ENCODE measurements at places on chromosomes 1 and 21.

DNA sequence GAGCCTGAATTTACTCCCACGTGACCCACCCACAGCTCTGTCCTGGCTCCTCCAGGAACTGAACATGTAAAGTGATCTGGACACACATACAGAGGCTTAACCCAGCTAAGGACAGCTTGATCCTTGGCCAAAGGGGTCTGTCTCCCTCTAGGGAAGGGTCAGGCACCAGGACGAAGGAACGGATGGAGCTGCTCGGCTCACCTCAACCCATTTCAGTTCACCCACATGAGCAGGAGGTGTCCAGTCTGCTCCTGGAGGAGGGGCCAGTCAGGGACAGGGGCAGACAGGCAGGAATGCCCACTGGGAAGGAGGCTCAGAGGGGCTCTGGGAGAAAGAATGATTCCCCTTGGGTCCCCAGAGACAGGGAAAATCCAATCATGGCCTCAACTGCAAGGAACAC, 567.2 kb downstream of the PTPRU start:
- no peak for DNase-seq

DNA sequence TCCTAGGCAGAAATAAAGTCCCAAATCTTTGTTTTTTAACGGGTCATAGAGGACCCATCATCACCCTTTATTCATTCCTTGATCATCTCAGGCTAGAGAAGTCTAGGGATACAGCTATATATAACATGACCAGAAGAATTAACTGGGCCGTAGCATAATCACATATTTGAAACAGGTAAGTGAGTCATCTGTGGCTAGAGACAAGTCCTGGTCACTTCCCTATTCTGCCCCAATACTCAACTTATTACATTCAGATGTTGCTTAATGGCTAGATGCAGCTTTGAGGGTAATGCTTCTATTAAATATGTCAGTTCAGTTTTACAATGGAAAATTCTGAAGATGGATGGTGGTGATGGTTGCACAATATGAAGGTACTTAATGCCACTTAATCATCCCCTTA, 47.0 kb downstream of the EXO1 start:
- no peak for DNase-seq

GRCh38 chr21:42321231-42321630, 6.0 kb upstream of the TFF3 start:
- no peak for DNase-seq

DNA sequence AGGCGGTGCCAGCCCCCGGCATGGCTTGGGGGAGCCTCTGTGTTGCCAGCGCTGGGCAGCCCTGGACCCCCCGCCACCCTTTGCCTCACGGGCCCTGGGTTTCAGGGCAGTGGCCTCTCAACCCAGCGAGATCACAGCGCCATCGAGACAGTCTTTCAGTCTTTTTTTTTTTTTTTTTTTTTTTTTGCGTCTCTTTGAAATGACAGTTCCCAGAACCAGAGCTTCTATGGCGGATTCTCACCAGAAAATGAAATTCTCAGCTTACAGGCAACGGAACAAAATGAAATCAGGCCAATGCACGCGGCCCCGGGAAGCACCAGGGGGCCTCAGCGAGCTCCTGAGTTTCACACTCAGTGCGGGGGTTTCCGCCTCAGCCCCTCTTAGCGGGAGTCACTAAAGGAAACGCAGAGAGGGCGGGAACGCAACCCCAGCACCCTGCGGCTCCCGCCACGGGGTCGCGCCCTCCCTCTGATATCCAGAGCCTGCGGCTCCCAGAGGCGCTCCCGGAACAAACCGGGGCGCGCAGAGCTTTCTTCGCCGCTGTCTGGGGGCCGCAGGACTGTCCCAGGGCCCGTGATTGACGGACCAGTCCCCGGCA, 8.0 kb upstream of the COL6A1 start:
- DNase-seq = peak; percentile 87

GRCh38 chr1:111208921-111209320, 8.5 kb upstream of the DENND2D start:
- DNase-seq = no peak

DNA sequence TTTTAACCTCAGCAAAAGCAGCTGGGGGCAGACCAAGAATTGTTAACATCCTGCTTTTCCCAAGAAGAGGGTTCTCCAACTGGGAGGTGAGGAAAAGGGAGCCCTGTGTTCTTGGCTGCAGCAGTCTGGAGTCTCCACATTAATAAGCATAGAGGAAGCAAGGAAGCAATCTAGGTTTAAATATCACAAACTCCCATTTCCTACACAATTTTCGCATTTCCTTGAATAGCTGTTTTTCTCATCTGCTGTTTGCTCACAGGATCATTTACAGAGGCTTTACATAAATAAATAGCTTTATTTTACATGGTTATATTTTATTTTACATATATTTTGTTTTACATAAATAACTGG, 124.0 kb downstream of the TRIM33 start:
- DNase-seq = no peak

- peak; percentile 20 for DNase-seq
Measured at GRCh38 chr1:25804244-25804963, 4.4 kb downstream of the SELENON start.

- no peak for DNase-seq
Measured at GRCh38 chr1:50724626-50725286, 235.3 kb downstream of the FAF1 start.

DNA sequence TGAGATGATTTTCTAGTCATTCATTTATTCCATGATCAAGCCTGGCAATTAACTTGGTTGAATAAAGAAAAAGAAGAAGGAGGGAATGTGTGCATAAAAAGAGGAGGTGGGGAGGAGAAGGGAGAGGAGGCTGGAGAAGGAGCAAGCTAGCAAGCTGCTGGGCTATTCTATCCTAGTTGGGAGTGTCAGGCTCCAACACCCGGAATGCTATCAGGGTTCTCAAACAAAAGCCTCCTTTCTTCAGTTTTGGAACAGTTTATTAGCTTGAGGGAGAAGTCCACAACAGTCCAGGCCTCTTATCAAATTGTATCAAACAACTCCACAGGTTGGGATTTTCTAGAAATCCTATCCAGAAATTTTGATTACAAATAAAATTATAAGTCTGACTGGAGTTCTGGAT, 80.0 kb downstream of the BCAR3 start:
- DNase-seq = no peak

DNA sequence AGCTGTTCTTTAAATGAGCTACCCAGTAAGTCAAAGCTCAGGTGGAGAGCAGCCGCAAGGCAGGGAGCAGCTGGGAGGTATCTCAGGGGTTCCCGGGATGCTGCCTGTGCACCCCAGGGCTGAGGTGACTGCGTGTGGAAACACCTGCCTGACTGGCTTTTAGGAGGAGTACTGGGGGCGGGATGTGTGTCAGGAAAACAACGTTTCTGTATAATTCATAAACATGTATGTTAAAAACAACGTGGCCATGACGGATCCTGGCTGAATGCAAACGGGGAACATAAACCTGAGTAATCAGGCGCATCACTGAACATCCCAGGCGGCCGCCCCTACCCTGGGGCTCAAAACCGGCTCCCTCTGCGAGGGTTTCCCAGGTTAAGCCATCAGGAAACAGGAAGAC, 1.5 kb downstream of the C1orf159 start:
- DNase-seq = no peak

GRCh38 chr1:30768830-30769718, 11.5 kb upstream of the LAPTM5 start:
- peak; percentile 55 for DNase-seq

DNA sequence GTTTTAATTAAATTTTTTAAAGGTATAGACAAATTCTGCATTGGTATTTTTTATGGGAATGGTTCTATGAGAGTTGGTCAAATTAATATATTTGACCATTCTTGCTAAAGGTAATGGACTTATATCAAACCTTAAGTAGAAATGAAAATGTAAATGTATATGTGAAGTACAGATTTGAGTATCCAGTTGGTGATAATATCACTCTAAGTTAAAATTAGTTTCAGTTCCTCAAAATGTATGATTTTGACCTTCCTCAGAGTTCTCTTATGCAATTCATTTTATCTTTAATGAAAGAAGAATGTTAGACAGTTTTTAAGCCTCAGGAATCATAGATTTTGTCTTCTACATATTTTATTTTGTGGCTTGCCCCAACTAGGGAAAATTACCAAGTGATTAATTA, 1291.5 kb upstream of the B3GALT2 start:
- no peak for DNase-seq

GRCh38 chr1:231663211-231663792, 36.7 kb downstream of the DISC1 start:
- peak; percentile 59 for DNase-seq

- no peak for DNase-seq
Measured at GRCh38 chr21:36948686-36949085, 17.8 kb downstream of the HLCS start.

DNA sequence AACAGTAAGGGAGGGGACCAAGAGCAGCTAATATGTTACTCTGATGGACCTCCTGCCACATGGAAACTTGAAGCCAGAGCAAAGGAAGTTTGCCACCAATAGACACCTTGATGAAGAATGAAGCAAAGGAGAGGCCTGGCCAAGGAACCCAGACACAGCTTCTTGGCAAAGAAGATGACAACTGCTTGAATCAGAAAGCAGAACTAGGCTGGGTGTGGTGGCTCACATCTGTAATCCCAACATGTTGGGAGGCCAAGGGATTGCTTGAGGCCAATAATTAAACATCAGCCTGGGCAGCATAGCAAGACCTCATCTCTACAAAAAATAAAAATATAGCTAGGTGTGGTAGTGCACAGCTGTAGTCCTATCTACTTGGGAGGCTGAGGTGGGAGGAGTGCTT, 31.7 kb upstream of the CAPZB start:
- no peak for DNase-seq

DNA sequence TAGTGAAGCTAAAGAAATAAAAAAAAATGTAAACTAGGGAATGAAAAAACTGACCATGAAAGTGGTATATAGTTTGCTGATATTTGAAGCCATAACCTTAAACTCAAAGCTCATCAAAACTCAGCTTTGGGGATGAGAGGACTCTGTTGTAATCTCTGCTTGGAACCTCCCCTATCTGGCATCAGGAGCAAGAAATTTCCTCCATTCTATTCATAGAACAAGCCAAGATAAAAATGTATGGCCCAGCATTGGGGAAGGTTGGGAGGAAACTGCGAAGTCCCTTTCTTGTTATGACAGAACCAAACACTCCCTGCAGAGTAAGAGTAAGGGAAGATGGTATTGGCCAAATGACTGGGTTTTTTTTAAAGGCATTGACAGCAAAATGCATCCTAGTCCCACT, 35.6 kb downstream of the MCOLN2 start:
- no peak for DNase-seq

DNA sequence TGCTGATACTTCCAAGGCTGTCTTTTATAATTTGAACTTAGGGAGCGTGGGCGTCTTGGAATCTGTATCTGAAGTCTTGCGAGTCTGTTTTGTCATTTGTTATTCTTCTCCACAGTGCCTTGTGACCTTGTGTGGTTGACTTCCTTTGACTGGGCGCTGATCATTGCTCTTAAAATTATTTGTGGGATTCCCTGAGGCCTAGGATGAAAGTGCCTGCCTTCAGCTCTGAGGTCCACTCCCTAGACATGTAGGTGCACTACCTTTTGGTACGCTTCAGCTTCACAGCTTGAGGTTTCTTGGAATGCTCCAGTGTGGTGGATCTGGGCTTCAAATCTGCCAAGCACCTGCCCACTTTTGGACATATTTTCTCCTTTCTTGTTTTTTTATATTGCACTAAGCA, 50.2 kb upstream of the IGSF5 start:
- DNase-seq = peak; percentile 20

DNA sequence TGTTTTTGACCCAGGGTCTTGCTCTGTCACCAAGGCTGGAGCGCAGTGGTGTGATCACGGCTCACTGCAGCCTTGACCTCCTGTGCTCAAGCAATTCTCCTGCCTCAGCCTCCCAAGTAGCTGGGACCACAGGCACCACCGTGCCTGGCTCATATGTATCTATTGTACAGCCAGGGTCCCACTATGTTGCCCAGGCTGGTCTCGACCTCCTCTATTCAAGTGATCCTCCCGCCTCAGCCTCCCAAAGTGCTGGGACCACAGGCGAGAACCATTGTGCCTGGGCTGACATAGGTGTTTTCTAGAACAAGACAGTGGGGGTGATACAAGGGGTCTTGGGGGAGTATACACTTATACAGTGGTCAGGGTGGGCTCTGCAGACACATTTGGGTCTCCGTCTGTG, 17.5 kb downstream of the FTCD start:
- DNase-seq = no peak

GRCh38 chr1:235054936-235055335, 73.7 kb downstream of the TOMM20 start:
- DNase-seq = no peak

DNA sequence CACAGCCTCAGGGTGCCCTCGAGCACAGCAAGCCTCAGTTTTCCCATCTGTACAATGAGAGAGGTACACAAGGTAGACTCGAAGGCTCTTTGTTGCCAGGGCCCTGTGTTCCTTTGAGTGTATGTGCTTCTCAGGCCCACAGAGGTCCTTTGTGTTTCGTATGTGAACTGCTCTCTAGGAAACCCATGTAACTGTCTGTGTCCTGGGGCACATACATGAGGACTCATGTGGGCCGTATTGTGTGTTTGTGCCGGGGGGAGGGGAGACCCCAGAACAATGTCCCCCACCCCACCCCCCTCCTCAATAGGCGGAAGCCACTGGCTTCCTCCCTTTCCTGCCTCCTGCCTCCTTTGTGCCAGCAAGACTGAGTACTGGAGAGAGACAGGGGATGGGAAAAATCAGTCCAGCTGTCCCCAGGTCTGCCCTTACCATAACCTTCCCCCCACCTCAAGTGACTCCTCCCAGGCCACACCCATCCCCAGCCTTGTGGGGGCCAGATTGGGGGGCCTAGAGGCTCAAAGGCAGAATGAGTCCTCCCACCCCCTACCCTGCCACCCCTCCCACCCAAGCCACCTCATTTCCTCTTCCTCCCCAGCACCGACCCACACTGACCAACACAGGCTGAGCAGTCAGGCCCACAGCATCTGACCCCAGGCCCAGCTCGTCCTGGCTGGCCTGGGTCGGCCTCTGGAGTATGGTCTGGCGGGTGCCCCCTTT, at the start of gene TIE1:
TSS of gene TIE1 (plus strand) at position 605 of the 717 bp plus-strand sequence. CDS start at position 695, 90 bp downstream.
- DNase-seq = no peak

- no peak for DNase-seq
Measured at GRCh38 chr1:172686143-172686542, 27.2 kb downstream of the FASLG start.

- DNase-seq = no peak
Measured at GRCh38 chr1:166113031-166113430, 53.8 kb downstream of the FAM78B start.

DNA sequence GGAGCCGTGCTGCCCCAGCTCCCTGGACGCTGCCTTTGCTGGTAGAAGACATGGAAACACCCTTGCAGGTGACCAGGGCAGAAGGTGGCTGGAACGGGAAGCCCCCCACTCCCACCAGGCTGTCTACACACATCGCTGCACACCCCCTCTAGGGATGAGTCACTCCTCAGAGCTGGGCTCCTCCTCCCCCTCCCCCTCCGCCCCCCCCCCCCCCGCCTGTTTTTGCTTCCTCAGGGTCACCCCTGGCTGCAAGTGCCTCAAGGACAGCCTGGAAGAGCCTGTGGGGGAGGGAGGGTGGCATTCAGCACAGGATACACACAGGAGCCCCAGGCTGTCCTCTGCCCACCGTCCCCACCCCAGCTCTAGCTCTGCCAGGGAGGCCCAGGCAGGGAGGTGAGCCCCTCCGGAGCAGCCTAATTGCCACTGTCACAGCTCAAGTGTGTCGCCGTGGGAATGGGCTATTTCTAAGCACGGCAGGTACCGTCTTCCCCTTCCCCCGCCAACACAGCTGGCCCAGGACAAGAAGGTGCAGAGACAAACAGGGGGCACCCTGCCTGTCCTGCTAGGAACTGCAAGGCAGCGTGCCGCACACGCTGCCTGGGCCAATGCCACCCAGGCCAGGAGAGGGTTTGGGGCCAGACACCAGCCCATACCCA, 2.5 kb downstream of the FNDC10 start:
- DNase-seq = no peak
